ENCODE measurements at places on chromosomes 5 and 9. TPM values are rescaled to one million over a fixed set of nuclear protein-coding genes. Genes with fewer than 3 reads are reported as not detected.

DNA sequence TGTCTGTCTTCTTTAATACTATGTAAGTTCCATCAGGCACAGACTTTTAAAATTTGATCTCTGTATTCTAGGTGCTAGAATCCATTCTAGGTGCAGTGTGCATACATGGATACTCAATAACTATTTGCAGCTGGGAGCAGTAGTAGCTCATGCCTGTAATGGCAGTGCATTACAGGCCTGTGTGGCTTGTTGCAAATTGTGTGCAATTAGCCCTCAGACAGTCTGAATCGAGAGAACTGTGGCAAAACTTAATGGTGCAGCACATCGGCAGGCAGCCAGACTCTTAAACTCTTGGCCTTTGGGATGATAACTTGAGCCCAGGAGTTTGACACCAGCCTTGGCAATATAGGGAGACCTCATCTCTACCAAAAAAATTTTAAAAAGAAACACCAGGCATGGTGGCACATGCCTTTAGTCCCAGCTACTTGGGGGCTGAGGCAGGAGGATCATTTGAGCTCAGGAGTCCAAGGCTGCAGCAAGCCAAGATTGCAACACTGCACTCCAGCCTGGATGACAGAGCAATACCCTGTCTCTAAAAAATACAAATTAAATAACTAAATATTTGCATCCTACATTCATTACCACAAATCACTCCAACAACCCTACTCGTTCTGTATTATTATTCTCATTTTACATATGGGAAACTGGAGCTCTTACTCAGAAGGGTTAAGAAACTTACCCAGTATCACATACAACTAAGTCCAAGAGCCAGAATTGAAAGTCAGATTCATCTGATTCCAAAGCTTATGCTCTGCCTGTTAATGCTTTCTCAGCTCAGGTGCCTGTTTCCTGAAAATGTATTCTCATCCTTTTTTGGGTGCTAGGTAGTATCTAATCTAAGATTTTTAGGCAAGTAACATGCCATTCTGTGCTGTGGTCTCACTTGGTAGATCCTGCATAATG, 30.1 kb downstream of the PRKACG start:
- no peak for DNase-seq

- no peak for DNase-seq
These were observed 661 bp downstream of the PDCL start for GRCh38 chr9:122827761-122828093.

GRCh38 chr9:105431424-105432246, 16.2 kb upstream of the FSD1L start:
- no peak for DNase-seq

GRCh38 chr9:124126648-124127646, 115.4 kb downstream of the LHX2 start:
- DNase-seq: peak; percentile 78

- no peak for DNase-seq
These were observed 59.2 kb downstream of the RIC1 start for GRCh38 chr9:5688109-5688508.

GRCh38 chr9:27888661-27889295, 315.5 kb upstream of the C9orf72 start:
- DNase-seq: peak; percentile 50

DNA sequence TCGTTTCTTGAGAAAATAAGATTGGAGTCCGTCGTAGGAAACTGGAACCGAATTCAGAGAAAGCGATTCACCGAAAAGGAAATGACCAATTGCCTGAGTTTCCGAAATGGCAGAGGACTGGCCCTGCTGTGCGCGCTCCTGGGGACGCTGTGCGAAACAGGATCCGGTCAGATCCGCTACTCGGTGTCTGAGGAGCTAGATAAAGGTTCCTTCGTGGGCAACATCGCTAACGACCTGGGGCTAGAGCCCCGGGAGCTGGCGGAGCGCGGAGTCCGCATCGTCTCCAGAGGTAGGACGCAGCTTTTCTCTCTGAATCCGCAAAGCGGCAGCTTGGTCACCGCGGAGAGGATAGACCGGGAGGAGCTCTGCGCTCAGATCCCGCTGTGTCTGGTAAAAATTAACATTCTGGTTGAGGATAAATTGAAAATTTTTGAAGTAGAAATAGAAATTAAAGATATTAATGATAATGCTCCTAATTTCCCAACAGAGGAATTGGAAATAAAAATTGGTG, 379 bp downstream of the PCDHGA3 start:
- DNase-seq: no peak

- peak; percentile 39 for DNase-seq
These were observed 423.8 kb downstream of the SPOCK1 start for GRCh38 chr5:137075163-137075970.

DNA sequence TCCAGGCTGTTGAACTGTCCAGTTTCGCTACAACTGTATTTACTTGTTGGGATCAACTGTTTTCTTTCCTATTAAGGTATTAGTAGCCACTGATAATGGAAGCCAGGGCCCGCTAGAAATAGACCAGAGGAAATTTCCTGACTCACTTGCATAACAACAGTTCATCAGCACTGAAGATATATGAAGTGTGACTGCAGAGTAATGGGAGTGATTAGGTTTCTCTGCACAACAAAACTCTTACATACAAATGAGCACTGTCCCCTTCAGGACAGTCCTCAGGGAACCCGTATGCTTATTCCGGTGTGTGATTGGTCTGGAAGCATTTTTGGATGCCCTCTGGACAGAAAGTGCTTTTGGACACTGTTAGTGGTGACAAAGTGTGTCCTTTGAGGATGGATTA, 55.3 kb downstream of the LIX1 start:
- no peak for DNase-seq

DNA sequence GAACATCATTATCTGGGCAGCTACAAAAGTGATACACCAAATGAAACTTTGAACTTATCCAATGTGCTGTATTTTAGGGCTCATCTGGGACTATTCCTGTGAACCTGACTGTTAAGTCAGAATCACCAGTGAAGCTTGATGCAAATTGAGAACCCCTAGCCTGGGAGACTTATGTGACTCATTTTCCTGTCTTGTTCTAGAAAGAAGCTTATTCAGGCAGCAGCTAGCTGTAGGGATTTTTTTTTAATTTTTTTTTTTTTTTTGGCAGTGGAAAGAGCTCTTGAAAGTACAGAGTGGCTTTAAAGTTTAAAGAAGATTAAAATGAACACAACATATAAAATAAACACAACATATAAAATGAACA, 81.1 kb upstream of the TNFAIP8 start:
- DNase-seq: no peak

DNA sequence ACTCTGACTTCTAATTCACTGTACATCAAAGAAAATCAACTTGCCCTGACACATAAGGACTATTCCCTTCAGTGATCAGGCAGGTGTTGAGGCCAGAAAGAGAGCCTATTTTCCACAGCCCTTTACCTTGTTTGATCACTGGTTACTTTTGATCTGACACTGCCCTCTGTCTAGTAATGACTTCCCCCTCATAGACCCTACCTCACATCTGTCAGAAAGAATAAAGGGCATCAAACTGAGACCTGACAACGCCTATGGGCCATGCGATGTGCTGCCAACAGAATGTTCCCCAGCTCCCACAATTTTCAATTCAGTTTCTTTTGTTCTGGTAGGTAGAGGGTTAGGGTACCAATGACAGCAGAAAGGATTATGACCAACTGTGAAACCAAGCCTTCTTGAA, 47.7 kb downstream of the FBXL17 start:
- no peak for DNase-seq

GRCh38 chr5:179880066-179880650, 21.5 kb upstream of the MRNIP start:
- DNase-seq: no peak

GRCh38 chr9:7089406-7090193, 331.8 kb downstream of the KDM4C start:
- DNase-seq: no peak

- no peak for DNase-seq
These were observed 603.0 kb downstream of the CCDC171 start for GRCh38 chr9:16155878-16156277.

- no peak for DNase-seq
These were observed 101.2 kb upstream of the GDNF start for GRCh38 chr5:37940931-37941623.

DNA sequence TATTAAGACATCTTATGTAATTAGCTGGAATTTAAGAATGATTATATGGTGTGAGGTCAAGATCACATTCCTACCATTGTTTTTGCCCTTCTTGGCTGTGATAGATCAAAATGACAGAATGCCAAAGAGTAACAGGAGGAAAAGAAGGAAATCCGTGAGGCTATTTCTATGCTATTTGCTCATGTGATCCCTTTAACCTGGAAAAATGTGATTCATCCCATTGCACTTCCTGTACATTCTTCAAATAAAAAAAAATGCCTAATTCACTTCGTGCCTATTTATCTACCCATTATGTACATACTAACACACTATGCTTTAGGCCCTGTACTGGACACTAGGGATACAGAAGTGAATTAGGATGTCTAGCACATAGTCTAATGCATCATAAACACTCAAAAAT, 154.1 kb upstream of the PAPPA start:
- DNase-seq: no peak

GRCh38 chr9:111759762-111760639, 34.7 kb downstream of the SHOC1 start:
- DNase-seq: peak; percentile 40

ZNF883 gene
- total RNA-seq: 0.08 TPM

CDH18 gene
- not detected for total RNA-seq

COL15A1 gene
- 0.42 TPM for total RNA-seq

GPR150 gene
- total RNA-seq: 0.08 TPM

RAD23B gene
- total RNA-seq: 66.4 TPM
